Activated CD8-positive, alpha-beta memory T cell treated with anti-CD3 and anti-CD28 coated beads, Interleukin-2, amount 10 ng/mL, durations not matched to agents 7 days and 5 days (primary cell): ENCODE measurements at places on chromosomes 5 and 9.

GRCh38 chr5:13746026-13746425 is 198.5 kb downstream of the DNAH5 start:
- no peak for DNase-seq

DNA sequence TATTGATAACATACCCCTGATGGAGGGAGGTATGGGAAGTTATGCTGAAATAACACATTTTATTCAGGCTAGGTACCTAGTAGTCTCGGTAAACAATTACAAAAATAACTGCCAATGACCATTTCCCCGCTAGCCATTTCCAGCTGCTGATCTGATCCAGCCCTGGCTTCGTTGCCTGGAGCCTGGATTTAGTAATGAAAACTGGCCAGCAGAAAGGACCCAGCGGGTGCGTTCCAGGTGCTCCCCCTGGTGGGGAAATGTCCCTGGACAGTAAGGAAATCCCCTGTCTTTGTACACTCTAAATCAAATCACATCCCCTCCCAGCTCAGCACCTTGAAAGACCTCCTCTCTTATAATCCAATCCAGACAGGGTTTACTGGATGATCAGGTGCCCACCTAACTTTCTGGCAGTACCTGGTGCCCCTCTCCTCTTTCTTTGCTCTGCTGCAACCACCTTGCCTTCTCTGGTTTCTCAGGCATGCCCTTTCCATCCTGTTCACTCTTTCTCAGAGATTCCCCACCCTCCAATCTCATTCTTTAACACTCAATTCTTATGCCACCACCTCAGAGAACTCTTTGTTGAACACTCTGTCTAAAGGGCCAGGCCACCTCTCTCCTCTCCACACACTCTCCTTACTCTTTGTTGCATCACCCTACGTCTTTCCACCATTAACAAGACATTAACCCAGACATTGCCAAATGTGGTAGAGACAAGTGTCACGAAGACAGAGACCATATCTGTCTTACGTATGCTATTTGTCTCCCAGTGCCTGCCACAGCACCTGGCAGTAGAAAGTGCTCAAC is 50.1 kb upstream of the SMAD5 start:
- DNase-seq, result peak; percentile 70

- DNase-seq, result no peak
Measured at GRCh38 chr9:127854960-127855359, 502 bp upstream of the ENG start.

GRCh38 chr5:81070571-81071255 is 110.5 kb downstream of the RASGRF2 start:
- no peak for DNase-seq

- DNase-seq, result no peak
Measured at GRCh38 chr9:136821826-136822544, 14.2 kb downstream of the RABL6 start.

DNA sequence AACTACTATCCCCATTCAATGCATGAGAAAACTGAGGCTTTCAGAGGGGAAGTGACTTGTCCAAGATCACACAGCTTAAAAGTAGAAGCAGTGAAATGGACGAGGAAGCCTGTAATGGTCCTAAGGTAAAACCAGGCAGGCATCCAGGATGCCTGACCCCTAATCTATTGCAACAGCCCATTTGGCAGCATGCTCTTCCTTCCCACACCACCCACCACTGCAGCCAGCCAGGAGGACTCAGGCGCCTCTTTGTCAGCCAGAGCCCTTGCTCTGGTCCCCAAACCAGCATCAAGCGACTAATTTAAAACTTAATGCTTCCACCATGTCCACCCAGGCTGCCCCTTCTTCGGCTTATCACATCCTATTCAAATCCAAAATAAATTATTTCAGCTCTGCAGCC is 541.6 kb downstream of the CDK5RAP2 start:
- DNase-seq, result no peak
